ENCODE measurements at places on chromosomes 1 and 21.

- no peak for DNase-seq
These were observed 235.0 kb upstream of the FGGY start for GRCh38 chr1:59061876-59062275.

- DNase-seq, result no peak
These were observed 31.2 kb upstream of the TACSTD2 start for GRCh38 chr1:58608297-58608696.

DNA sequence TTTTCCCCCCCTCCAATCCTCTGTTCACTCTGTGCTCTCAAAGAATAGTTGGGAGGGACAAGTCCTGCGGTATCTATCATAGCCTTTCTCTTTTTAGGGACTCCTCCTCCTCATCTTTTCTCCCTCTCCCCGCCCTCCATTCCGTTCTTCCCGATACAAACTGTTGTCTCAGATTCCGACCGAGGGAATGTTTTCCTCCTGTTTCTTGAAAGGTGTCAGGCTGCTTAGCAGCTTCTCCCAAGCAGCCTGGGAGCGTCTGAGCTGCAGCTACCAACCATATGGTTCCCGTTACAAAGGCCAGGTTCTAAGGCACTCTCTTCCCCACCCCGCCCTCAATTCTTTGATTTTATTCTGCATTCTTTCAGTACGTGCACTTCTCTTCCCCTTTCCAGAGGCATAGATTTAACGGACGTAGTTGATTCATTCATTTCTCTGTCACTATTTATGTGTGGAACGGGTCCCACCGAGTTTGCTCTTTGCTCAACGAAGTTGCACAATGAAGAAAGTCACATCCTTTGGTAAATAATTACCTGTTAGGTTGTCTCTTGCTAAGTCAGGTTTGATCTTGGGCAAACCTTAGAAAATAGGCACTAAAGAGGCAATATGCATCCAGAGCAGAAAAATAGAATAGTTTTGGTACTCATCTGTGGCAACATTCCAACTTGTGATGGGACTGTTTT is 2.8 kb downstream of the ADGRL2 start:
- DNase-seq, result no peak

DNA sequence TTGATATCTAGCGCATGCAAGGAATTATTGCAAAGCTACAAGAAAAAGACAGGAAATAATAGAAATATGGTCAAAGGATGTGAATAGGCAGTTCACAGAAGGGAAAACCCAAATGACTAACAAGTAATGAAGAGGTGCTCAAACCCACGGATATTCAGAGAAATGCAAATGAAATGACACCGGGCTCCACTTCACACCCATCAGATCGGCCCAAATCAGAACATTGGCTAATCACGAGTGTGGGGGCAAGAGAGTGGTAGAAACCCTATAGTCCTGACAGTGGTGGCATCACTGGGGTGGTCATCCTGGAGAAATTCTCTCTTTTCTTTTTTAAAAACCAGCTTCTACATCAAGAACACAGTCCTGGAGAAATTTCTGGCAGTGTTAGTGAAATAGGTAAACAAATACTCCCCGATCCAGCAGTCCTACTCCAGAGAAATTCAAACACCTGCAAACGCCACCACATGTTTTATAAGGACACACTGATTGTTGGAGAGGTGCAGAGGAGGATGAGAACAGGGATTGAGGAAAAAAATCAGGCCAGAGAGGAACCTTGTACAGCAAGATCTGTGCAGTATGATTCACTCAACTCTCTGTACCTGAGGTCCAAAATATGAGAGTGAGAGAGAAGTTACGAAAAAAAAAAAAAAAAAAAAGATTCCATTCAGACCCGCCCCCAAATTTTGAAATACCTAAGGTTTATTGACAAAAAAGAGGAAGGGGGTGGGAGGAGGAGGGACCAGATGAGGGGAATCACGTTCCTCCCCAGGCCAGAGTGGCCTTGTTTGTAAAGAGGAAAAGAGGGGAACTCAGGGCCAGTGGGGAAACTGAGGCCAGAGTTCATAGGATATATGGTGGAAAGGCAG is 9.2 kb upstream of the TNFRSF1B start:
- DNase-seq, result no peak

DNA sequence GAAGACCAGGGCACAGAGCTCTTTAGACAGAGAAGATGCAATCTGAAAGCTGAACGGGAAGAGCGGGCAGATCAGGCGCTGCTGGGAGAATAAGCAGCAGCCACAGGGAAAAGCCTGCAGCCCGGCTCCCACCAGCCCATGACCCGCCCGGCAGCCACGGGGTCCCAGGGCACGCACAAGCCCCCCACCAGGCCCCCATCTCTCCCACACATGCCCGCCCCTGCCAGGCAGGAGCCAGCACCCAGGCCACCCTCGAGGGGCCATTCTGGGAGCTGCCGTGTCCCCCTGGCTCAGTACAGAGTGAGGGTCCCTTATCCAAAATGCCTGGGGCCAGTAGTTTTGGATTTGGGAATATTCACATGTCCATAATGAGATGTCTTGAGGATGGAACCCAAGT is 16.3 kb downstream of the SLC19A1 start:
- no peak for DNase-seq

- no peak for DNase-seq
These were observed 92.9 kb upstream of the SOD1 start for GRCh38 chr21:31566611-31567010.

- DNase-seq, result no peak
These were observed 422.6 kb downstream of the NUF2 start for GRCh38 chr1:163744301-163744887.

DNA sequence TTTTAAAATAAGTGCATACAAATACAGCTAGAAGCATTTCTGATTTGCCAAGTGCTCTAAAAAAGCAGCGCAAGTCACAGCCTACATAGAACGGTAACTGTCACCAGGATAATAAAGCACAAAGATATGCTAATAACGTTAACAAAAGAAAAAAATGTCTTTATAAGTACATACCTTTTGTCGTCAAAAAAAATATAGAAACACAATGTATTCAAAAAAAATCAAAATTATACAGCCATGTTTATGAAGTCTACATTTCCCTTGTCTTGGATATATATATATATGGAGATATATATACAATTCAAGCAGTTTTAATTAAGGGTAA is 3.2 kb downstream of the IRF2BP2 start:
- no peak for DNase-seq

- no peak for DNase-seq
These were observed 91.4 kb downstream of the AKT3 start for GRCh38 chr1:243758647-243759046.

- DNase-seq, result no peak
These were observed 151.1 kb downstream of the LYPLAL1 start for GRCh38 chr1:219324629-219325367.

DNA sequence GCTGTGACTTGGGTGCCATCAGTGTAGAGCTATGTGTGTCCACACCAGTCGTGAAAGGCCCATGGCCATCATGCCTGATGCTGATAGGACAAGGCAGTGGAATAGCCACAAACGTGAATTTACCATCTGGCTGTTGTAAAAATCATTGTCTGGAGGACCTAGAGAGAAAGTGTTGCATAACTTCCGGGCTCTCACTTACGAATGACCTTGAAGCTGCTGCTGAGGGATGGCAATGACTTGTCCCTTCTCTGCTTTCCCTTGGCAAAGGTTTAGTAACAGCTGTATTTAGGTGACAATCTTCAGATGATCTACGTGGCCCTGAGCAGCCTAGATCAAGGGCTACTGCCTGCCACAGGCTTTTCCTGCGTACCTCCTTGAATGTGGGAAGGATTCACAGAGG is 5.8 kb downstream of the ATP1B1 start:
- no peak for DNase-seq

DNA sequence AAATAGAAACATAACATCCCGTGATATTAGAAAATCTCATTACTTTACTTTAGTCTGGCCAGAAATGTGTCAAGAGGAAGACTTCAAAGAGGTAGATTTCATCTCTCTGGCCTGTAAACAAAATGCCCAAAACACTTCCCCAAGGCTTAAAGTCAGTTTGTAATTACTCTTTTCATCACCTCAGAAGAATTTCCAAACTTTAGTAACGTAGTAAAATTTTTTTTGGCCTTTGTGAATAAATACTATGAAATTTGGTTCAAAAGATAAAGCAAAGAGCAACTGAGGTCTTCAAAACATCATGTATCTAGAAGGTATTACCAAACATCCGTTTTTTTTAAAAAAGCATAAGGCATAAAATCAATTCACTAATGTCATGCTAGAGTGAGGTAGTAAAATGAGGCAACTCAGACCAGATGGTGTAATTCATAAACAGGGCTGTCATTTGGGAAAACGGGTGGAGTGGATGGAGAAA is 51.4 kb downstream of the LEPR start:
- no peak for DNase-seq

- DNase-seq, result no peak
These were observed 155.5 kb downstream of the KCNH1 start for GRCh38 chr1:210978316-210978973.

DNA sequence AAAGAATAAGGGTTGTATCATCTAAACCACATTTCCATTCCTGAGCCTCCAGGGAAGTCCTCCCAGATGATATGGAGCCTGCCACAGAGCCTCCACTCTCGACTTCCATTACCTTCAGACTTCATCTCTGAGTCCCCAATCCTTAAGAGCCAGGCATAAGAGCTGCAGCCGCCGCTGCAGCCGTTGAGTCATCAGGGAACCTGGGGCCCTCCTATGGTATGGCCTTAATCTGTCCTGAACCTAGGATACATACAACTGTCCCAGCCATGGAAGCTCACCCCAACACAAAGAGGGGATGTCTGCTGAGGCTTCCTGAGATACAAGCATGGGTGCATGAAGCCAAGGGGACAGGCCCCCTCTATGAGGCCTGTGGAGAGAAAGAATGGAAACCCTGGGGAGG is 16.3 kb downstream of the TAL1 start:
- DNase-seq, result no peak

GRCh38 chr1:61375082-61375880 is 292.9 kb downstream of the NFIA start:
- DNase-seq, result no peak

- no peak for DNase-seq
These were observed 90.7 kb upstream of the WLS start for GRCh38 chr1:68322837-68323687.

DNA sequence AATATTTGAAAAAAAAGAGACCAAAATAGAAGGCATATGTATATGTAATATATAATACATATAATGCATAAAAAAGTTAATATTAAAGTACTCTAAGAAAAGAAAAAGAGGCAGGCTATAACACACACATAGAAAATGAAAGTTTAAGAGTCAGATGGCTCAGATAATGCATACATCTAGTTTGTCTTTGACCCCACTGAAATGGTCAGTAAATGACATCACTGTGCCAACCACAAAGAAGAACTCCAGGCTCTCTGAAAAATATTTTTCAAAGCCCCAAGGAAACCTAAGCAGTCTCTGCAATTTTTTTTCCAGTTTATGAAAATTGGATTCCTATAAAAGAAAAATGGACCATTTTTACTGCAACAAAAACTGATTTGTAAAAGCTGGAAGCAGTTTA is 55.4 kb upstream of the SCYL3 start:
- DNase-seq, result no peak

DNA sequence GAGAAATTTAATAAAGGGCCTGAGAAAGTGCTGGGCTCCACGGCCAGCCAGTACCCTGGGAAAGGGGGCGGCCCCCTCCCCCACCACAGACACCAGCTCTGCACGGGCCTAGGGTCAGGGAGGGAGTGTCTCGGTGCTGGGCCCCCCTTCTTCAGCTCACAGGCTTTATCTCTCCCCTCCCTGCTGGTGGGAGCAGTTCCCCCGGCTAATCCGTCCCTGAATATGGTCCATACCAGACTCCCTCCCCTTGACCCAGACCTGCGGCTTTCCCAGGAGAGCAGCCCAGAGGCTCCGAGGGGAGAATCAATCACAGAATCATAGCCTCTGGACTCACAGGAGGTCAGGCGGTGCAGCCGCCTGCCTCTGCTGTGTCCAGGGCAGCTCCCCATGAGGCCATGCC is 26.0 kb upstream of the RSPO1 start:
- no peak for DNase-seq

DNA sequence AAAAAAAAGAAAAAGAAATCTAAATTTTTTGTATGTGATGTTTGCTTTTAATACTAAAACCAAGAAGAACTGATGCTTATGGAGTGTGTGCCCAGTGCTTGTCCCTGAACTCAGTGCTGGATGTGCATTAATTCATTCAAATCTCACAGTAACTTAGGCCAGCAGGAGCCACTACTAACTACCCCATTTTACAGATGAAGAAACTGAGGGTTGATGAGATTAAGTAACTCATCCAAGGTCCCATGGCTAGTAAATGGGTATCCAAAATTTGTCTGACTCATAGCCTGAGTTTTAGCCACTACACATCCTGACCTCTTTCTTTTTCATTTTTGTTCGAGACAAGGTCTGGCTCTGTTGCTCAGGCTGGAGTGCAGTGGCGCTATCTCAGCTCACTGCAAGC is 127.9 kb downstream of the CCDC185 start:
- DNase-seq, result no peak

- DNase-seq, result no peak
These were observed 62.6 kb downstream of the SPAG17 start for GRCh38 chr1:118122234-118123004.

GRCh38 chr1:53934170-53934765 is 11.2 kb downstream of the IFT25 start:
- DNase-seq, result no peak

DNA sequence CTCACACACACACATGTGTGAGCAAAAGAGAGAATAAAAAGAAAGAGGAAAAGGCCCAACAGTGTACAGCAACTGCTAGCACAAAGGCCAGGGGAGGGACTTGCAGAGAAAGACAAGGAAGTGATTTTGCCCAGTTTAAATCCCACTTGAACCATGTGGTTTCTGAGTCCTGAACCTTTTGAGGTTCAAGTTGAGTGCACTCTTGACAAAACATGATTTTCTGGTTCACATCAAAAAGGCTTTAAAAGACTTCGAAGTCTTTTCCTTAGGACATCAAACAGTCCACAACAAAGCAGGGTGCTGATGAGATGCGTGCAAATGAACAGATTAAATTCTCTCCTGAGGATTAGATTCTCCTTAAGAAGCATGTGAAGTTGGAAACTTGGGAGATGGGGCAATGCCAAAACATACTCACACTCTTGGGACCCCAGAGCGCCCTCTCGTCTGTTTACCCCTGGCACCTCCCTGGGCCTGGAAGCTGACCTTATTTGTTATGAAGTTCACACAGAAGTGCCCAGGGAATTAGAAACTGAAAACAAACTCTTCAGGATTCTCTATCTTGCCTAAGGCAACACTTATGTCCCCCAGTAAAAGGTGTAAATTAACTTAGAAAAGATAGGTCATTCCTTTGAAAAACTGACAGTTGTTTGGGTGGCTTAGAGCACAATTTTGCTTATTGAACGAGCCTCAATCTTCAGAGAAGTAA is 31.5 kb downstream of the RNF220 start:
- no peak for DNase-seq

- DNase-seq, result no peak
These were observed 559 bp downstream of the VCAM1 start for GRCh38 chr1:100720101-100720500.

DNA sequence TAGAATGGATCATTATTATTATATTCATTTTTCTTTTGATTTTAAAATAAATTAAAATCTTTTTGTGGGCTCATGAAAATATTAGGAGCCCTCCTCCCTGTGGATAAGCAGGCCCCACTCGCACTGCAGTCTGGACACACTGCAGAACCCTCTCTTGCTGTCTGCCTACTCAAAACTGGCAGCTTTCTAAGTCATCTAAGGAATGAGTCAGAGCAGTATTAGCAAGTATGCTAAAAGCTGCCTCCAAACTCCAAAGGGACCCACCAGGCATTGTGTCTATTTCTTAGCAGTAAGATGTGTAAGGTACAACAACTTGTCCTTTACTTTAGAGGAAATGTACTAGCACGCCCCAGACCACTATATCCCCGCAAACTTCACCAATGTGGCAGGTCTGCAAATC is 108.8 kb downstream of the SYF2 start:
- no peak for DNase-seq

Data from activated T-cell treated with anti-CD3 and anti-CD28 coated beads for 1 hour (primary cell).